GM23338 (cell line): ENCODE measurements at places on chromosomes 2 and 18. TPM values are rescaled to one million over a fixed set of nuclear protein-coding genes. Genes with fewer than 3 reads are reported as not detected.

The DLGAP1 gene
- 48.5 and 59.5 TPM in 2 replicates for total RNA-seq

GRCh38 chr18:62788876-62789275 is 73.5 kb downstream of the PHLPP1 start:
- peaks cover 90% of the 10 kb centered on the region for H3K4me1 ChIP-seq
- DNase-seq: no peak
- no peaks in the 10 kb centered on the region for H3K27me3 ChIP-seq
- no peaks in the 10 kb centered on the region for H3K36me3 ChIP-seq
- H3K4me3 ChIP-seq: peak overlapping the region; percentile 5; the same call in 1 of the 2 replicates

The ERBB4 gene
- 0.73 and 1.4 TPM in 2 replicates for total RNA-seq

- peaks cover 2% of the 10 kb centered on the region; the same call in 1 of the 2 replicates for H3K4me1 ChIP-seq
- no peaks in the 10 kb centered on the region for H3K36me3 ChIP-seq
- 0 out of 2 replicates have a peak, but pooled peaks cover under 1% of the 10 kb centered on the region for H3K27me3 ChIP-seq
- H3K27ac ChIP-seq: no peak overlapping the region
Measured at GRCh38 chr2:9782197-9782719, 61.0 kb upstream of the TAF1B start.

GRCh38 chr2:229712136-229712535 is 2.2 kb downstream of the DNER start:
- no peak overlapping the region for H3K4me3 ChIP-seq
- H3K27ac ChIP-seq: no peak overlapping the region
- peaks cover 38% of the 10 kb centered on the region for H3K27me3 ChIP-seq
- no peak for DNase-seq
- peaks cover 11% of the 10 kb centered on the region; the same call in 1 of the 2 replicates for H3K4me1 ChIP-seq

The TMEM247 gene
- not detected in 2 replicates for total RNA-seq

The ALLC gene
- total RNA-seq: not detected in 2 replicates

DNA sequence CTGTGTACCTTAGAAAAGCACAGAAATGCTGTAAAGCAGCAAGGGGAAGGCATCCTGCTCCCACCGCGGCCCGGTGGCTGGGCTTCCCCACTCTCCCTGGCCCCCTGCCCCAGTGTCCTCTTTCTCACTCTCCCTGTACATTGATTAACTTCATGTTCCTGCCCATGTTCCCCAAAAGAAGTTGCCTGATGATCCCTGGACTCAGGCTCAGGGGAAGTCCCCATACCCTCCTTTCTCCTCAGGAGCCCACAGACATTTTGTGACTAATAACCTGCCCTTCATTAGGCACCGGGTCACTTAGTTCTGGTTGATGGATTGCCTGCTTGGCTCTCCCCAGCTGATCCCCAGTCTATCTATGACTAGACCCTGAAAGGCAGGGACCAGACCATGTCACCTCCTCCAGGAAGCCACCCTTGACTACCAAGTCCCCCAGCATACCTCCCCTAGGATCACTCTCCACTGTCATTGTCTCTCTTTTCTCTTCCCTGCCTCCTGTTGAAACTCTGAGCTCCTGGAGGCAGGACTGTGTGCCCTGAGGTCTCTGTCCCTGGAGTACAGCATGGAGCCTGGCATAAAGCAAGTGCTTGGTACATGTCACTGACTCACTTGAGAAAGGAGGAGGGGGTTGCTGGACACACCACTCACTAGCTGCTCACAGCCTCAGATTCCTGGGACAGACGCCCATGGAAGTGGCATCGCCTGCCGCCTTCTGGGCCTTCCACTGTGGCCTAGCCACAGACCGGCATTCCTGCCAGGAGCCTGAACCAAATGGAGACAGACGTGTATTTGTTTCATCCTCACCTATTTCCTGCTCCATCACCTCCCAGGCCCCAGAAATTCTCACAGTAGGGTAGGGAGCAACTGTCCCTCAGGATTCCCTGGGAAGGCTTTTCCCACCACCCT is 13.5 kb downstream of the MALL start:
- no peaks in the 10 kb centered on the region for H3K36me3 ChIP-seq
- H3K27me3 ChIP-seq: no peaks in the 10 kb centered on the region
- no peaks in the 10 kb centered on the region for H3K4me1 ChIP-seq

GRCh38 chr2:203750346-203751068 is 44.1 kb downstream of the CD28 start:
- no peak overlapping the region for H3K4me3 ChIP-seq
- no peaks in the 10 kb centered on the region for H3K36me3 ChIP-seq
- H3K27me3 ChIP-seq: no peaks in the 10 kb centered on the region
- H3K4me1 ChIP-seq: no peaks in the 10 kb centered on the region
- H3K27ac ChIP-seq: no peak overlapping the region
- DNase-seq: no peak

The MYOM1 gene
- total RNA-seq: 0.08 and 0.38 TPM in 2 replicates

GRCh38 chr2:118834901-118835745 is 12.3 kb downstream of the EN1 start:
- H3K27ac ChIP-seq: no peak overlapping the region
- DNase-seq: peak; percentile 73
- no peaks in the 10 kb centered on the region for H3K36me3 ChIP-seq
- peak overlapping the region; percentile 69 for H3K4me3 ChIP-seq
- H3K4me1 ChIP-seq: peaks cover 45% of the 10 kb centered on the region

GRCh38 chr2:238868067-238868524 is 20.2 kb downstream of the TWIST2 start:
- H3K27me3 ChIP-seq: no peaks in the 10 kb centered on the region
- no peak overlapping the region for H3K27ac ChIP-seq
- peaks cover 8% of the 10 kb centered on the region; the same call in 1 of the 2 replicates for H3K4me1 ChIP-seq
- H3K36me3 ChIP-seq: no peaks in the 10 kb centered on the region
- no peak overlapping the region for H3K4me3 ChIP-seq

- DNase-seq: peak; percentile 57
- H3K36me3 ChIP-seq: no peaks in the 10 kb centered on the region
- no peaks in the 10 kb centered on the region for H3K27me3 ChIP-seq
Measured at GRCh38 chr2:130300258-130300969, 42.3 kb upstream of the IMP4 start.

The RPS27A gene
- total RNA-seq: 1,424 and 1,606 TPM in 2 replicates

The RIT2 gene
- 0.70 and 1.9 TPM in 2 replicates for total RNA-seq

The ADGRF3 gene
- 0.35 and 0.38 TPM in 2 replicates for total RNA-seq

- H3K4me1 ChIP-seq: peaks cover 6% of the 10 kb centered on the region
- no peaks in the 10 kb centered on the region for H3K27me3 ChIP-seq
- no peak overlapping the region for H3K27ac ChIP-seq
- H3K36me3 ChIP-seq: no peaks in the 10 kb centered on the region
Measured at GRCh38 chr2:223020971-223021675, 30.9 kb upstream of the KCNE4 start.

The MROH2A gene
- total RNA-seq: not detected in 2 replicates

- peaks cover 21% of the 10 kb centered on the region for H3K4me1 ChIP-seq
- peak overlapping the region; percentile 56; the same call in 1 of the 2 replicates for H3K4me3 ChIP-seq
- H3K27me3 ChIP-seq: peaks cover 53% of the 10 kb centered on the region
- no peak overlapping the region for H3K27ac ChIP-seq
- no peak for DNase-seq
- H3K36me3 ChIP-seq: no peaks in the 10 kb centered on the region; the same call in 1 of the 2 replicates
Measured at GRCh38 chr2:236180076-236180816, 12.1 kb upstream of the GBX2 start.

GRCh38 chr2:205750797-205751196 is 68.5 kb downstream of the NRP2 start:
- H3K27me3 ChIP-seq: no peaks in the 10 kb centered on the region
- no peak overlapping the region for H3K4me3 ChIP-seq
- no peak for DNase-seq
- H3K4me1 ChIP-seq: peaks cover 15% of the 10 kb centered on the region
- H3K36me3 ChIP-seq: no peaks in the 10 kb centered on the region; the same call in 1 of the 2 replicates

- no peak overlapping the region for H3K27ac ChIP-seq
- no peaks in the 10 kb centered on the region for H3K27me3 ChIP-seq
- no peaks in the 10 kb centered on the region for H3K36me3 ChIP-seq
- no peaks in the 10 kb centered on the region for H3K4me1 ChIP-seq
Measured at GRCh38 chr2:230267556-230267955, 42.0 kb downstream of the SP140 start.

The DIPK1C gene
- total RNA-seq: 0.07 TPM in 1 of 2 replicates, not detected in the other

DNA sequence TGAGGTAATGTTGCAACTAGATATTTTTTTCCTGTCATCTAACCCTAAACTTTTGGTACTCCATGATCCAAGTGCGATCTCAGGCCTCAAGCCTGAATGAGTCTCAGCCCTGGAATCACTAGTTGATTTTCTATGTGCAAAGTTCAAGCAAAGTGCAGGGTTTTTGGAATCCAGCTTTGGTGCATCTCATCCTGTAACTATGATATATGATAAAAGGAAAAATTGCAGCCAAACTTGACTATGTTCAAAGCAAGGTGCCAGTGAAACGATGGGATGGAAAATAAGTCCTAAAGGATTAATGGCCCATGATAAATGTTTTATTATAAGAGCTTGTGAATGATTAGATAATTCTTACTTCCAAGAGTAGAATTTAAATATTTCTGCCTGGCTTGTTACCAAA is 78.9 kb upstream of the NT5C1B start:
- no peaks in the 10 kb centered on the region for H3K27me3 ChIP-seq
- H3K4me1 ChIP-seq: no peaks in the 10 kb centered on the region
- H3K4me3 ChIP-seq: no peak overlapping the region
- no peaks in the 10 kb centered on the region for H3K36me3 ChIP-seq

DNA sequence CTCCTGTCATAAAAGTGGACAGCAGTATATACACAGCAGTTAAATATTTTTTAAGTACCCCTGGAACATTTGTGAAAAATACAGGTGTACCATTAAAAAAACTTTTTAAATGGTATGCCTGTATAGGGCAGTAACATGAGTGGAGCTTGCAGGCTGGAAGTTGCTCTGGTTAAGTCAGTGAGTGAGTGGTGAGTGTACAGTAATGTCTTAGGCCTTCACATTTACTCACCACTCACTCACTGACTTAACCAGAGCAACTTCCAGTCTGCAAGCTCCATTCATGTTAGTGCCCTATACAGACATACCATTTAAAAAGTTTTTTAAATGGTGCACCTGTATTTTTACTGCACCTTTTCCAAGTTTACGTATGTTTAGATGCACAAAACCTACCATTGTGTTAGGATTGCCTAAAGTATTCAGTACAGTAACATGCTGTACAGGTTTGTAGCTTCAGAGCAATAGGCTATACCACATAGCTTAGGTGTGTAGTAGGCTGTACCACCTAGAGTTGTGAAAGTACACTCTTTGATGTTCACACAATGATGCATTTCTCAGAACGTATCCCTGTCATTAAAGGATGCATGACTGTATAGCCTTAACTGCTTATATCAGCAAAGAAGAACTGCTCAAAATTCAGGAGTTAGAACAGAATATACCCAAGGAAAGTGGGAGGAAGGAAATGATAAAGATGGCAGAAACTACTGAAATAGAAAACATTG is 112.6 kb downstream of the EHBP1 start:
- no peak overlapping the region for H3K4me3 ChIP-seq
- no peaks in the 10 kb centered on the region for H3K36me3 ChIP-seq
- H3K27me3 ChIP-seq: no peaks in the 10 kb centered on the region
- no peak for DNase-seq
- no peak overlapping the region for H3K27ac ChIP-seq
- no peaks in the 10 kb centered on the region; the same call in 1 of the 2 replicates for H3K4me1 ChIP-seq

The GAL3ST2 gene
- total RNA-seq: 0.24 and 1.5 TPM in 2 replicates

The ANKMY1 gene
- 8.9 and 9.0 TPM in 2 replicates for total RNA-seq

- peaks cover 14% of the 10 kb centered on the region; the same call in 1 of the 2 replicates for H3K4me1 ChIP-seq
- DNase-seq: no peak
- H3K27ac ChIP-seq: no peak overlapping the region
- H3K27me3 ChIP-seq: no peaks in the 10 kb centered on the region
- H3K4me3 ChIP-seq: no peak overlapping the region
- H3K36me3 ChIP-seq: peaks cover 37% of the 10 kb centered on the region
Measured at GRCh38 chr2:127706215-127706990, 5.1 kb downstream of the SFT2D3 start.

- H3K4me3 ChIP-seq: no peak overlapping the region
- no peaks in the 10 kb centered on the region for H3K36me3 ChIP-seq
- no peaks in the 10 kb centered on the region for H3K27me3 ChIP-seq
- no peaks in the 10 kb centered on the region for H3K4me1 ChIP-seq
- no peak for DNase-seq
Measured at GRCh38 chr2:180385601-180386201, 378.6 kb upstream of the CWC22 start.

GRCh38 chr18:51211552-51211951 is 14.1 kb upstream of the MEX3C start:
- peaks cover 8% of the 10 kb centered on the region for H3K4me1 ChIP-seq
- H3K27me3 ChIP-seq: no peaks in the 10 kb centered on the region
- no peak overlapping the region for H3K27ac ChIP-seq
- H3K4me3 ChIP-seq: no peak overlapping the region
- DNase-seq: no peak

DNA sequence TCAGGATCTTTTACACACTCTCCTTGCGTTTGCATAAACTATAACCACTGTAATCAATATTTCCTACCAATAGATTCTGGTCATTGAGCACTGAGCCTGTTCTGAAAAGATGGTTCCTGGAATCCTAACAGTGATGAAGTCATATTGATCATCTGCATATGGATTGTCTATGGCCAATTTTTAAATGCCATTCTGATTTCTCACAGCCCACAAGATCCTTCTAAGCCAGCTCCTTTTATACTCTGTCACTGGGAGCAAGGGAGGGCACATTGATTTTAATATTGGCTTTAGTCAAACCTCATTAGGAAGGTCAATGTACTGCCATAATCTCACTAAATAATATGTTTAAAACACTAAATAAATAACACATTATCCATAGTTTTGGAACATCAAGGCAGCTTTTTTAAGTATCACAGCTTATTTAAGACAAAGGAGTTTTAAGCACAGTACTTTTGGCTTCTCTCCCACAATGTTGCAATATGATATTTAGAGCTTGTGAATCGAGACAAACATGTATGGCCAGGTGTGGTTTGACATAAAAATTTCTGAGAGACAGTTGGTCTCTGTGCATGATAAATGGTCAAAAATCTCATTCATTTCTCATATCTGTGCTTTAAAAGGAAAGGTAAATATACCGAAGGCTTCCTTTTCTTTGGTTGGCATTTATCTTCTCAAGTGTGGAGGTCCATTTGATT is 267.3 kb downstream of the MTX2 start:
- H3K27ac ChIP-seq: no peak overlapping the region
- no peaks in the 10 kb centered on the region for H3K36me3 ChIP-seq
- no peaks in the 10 kb centered on the region for H3K27me3 ChIP-seq

GRCh38 chr2:171515672-171516298 is 6.5 kb upstream of the CYBRD1 start:
- H3K4me1 ChIP-seq: peaks cover under 1% of the 10 kb centered on the region; the same call in 1 of the 2 replicates
- no peak overlapping the region for H3K4me3 ChIP-seq
- H3K36me3 ChIP-seq: no peaks in the 10 kb centered on the region
- H3K27me3 ChIP-seq: no peaks in the 10 kb centered on the region
- no peak for DNase-seq

- no peak overlapping the region for H3K27ac ChIP-seq
- no peak overlapping the region for H3K4me3 ChIP-seq
- H3K27me3 ChIP-seq: no peaks in the 10 kb centered on the region
- DNase-seq: no peak
- H3K36me3 ChIP-seq: no peaks in the 10 kb centered on the region
Measured at GRCh38 chr18:77754475-77755044, 504.9 kb downstream of the GALR1 start.

The CHRND gene
- total RNA-seq: 0.10 TPM in 1 of 2 replicates, not detected in the other

The CD28 gene
- total RNA-seq: not detected in 2 replicates
